ENCODE measurements at places on chromosomes 6 and 20.

DNA sequence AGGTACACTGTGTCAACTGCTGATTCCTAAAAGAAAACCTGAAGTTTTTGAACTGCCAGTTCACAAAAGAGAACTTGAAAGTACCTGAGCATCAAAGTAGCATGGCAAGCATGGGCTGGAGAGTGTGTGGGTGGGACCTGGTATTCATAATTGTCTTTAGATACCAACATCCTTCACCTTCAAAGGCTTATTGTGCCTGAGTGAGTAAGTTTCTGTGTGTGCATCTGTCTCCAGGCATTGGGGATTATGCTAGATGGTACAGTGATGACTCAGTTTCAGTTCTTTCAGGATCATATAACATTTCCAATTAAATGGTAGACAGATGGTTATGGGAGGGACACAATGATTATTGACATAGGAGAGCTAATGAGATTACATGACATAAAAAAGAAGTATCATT lies 238.5 kb downstream of the ZFAND3 start:
- DNase-seq, result no peak

DNA sequence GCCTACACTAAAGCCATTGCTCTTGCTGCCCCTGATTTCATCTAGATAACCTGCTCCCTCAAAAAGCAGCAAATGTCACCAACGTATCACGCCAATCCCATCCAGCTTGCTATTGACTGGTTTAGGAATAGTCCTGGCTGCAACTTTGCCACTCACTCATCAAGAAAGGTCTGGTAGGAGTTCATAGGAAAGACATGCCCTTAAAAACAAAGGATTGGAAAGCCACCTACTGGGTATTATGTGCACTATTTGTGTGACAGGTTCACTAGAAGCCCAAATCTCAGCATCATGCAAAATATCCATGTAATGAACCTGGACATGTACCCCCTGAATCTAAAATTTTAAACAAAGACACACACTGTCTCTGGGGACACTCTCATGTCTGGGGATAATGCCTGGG lies 170.4 kb upstream of the COL21A1 start:
- no peak for DNase-seq

DNA sequence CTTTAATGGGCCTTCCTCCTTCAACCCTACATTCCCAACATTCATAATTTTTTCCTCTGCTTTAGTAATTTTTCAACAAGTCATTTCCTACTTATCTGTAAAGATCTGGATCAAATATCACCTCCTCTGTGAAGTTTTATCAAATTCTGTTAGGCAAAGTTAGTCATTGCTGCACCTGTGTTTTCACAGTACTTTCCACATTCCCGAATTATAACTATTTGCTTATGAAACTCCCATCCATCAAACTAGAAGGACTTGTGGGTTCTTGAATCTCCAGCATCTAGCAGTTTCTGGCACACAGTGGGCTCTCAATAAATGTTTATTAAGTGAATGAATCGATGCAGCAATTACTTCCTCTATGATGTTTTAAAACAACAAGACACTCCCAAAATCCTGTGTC lies 257.6 kb downstream of the HDGFL1 start:
- DNase-seq, result no peak

DNA sequence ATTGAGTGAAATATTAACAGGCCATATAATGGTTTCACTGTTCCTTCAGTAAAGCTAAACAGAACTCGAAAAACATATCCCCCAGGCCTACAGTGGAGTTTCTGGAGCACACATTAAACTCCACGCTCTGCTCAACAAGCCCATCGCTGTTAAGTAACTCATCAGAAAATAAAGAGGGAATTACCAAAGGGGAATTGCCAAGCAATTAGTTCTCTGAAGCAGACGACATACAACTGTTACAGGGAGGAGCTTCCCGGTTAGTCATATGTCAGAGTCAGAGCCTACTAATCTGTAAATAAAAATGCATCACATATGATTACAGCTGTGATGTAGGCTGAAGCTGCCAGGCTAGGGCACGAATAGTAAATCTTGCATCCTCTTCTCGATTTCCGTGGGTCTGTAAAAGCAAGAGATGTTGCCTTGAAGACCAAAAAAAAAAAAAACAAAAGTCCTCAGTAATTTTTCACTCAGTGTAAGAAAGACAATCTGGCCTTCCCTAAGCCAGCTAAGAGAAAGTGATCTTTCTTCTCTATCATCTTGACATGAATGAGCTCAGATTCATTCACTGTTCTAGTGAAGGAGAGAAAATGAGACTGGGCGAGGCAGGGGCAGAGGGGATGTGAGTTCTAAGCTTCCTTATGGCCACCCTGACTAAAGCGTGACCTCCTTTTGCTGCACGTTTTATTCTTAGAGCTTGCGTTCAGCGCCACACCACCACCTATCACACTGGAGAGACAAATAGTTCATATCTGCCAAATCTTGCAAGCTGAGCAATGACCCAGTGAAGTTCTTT lies 13.8 kb downstream of the ATXN1 start:
- no peak for DNase-seq

DNA sequence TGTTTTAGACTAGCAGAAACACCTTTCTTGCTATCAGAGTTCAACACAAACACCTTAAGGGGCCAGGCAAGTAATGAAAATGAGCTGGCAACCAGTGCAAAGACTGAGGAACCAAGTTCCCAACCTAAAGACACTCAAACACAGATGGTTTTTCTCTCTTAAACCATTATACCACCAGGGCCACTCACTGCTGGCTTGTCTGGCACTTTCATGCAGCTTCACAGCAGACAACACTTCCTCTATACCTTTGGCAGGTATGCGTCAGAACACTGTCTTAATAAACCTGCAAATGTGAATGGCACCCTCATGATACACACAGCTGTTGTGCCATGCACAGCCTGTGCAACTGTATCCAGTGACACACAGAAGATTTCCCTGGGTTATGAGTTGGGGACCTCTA lies 41.6 kb downstream of the NFATC2 start:
- no peak for DNase-seq

Measured in heart right ventricle (tissue), 16 donors.